GM06990 (cell line): ENCODE measurements at places on chromosomes 5 and 9.

DNA sequence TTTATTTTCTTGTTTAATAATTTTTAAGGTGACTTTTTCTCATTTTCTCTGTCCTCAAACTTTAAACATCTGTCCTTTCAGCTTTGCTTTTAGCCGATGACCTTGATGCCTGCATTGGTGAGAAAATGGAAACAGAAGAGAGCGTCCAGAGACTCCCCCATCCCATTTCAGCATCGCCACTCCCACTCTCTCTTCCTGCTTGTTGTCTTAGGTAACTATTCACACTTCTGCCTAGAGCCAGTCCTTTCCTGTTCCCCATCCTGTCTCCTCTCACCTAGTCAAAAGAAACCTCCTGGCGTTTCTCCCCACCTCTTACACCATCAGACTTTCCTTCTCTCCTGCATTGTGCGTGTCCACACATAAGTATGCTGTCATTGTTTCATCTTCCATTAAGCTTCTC is 124.6 kb downstream of the MAST4 start:
- DNase-seq = no peak

DNA sequence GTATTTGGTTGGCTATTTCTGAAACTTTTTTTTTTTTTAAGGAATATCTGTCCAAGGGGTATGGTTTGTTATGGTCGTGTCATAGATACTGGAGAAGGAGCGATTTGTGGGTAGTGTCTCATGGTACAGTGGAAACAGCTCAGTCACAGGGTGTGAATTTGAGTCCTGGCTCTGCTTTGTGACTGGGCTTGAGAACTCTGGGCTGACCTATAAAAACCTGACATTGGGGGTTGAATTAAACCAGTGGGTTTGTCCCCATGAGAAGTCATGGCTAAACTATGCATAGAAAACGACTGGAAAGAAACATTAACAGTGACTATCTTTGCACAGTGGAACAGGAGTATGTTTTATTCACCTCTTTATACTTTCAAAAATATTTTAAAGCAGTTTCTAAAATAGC is 54.7 kb downstream of the MACROH2A1 start:
- DNase-seq = no peak

GRCh38 chr9:136100700-136101614 is 5.9 kb upstream of the NACC2 start:
- no peak for DNase-seq

DNA sequence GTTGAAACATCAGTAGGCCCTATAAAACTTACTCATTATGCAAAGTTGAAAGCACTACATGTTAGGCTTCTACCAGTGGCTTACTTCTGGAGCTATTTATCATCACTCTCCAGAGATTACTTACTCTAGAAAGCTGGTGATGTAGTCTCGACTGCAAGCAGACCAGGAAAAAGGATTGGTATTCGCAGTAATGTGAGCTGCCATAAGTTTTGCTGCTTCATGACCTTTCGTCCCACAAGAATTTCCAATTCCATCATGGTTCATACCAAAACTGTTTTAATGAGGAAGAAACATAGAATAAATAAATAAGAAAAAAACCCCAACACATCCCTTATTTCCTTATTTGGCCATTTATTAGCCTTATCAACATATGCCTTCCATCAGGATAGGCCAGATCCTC is 181.9 kb downstream of the ADAMTS6 start:
- no peak for DNase-seq

DNA sequence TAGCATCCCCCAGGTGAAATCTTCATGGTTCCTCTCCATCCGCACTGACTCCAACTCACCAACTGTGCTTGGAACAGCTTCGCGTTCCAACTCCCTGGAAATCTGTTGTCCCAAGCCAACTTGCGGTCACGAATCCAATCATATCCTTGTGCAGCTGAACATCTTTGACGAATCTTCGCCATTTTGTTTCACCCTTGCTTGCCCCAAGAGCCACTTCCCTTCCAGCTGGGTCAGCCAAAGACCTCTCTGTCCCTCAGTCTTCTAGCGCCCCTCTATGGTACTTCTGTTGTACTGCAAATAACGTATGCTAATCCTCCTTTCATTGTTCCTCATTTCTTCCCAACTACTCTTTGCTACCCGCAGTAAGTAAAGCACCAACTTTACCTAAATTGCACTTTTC is 61.0 kb upstream of the TARS1 start:
- no peak for DNase-seq

DNA sequence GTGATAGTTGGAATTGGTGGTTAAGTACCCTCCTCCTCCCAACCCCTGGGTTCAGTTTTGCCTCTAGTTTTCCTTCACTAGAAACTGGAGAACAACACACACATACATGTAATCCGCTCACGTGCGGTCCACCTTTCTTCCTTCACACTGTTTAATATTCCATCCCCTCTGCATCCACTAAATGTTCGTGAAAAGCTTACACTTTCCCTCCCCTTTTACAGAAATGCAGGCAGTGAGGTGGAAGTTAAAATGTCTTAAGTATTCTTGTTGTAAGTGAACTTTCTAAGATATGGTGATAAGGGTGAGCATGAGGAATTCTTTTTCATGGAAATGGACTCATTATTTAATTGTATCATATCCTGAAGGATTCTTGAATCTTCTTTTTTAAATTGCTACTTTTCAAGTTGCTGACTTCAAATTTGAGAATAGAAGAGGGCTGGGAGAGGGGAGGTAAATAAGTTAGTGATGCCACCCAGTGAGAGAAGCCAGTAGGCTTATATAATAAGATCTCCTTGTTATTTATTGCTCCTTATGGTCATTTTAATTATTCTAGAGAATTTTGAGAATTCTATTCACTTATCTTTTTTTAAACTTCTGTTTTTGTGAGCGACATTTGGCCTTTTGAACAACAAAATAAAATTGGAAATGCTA is 90.2 kb downstream of the TLE4 start:
- no peak for DNase-seq

DNA sequence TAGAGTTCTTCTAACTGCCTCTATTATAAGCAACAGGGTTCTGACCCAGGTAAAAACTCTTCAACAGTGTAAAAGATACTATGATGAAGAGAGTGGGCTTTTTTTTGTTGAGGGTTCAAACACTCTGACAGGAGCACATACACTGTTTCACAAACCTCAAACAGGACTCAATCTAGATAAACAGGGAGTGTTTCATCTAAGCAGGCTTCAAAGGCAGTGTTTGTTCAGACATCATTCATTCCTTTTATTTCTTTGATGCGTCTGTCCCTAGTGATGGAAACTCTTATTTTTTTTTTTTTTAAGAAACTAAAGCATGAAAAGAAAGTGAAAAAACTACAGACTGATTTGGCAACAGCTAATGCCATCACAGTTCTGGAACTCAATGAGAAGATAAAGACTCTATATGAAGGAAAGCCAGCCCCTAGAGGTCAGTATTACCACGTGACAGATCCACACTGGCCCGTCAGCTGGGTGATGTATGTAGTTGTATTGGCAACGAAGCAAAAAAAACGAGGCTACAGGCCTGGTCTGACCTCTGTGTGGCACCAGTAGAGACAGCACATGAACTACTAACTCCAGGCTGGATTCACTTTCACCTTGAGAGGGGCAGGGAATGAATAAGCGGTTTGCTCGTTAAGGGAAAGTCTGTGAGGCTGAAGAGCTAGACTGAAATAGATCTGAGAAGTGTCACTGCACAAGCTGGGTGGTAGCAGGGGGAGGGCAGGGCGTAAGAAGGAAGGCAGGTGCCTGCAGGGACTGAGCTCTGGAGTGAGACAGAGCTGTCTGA is 172.2 kb downstream of the CCDC192 start:
- DNase-seq = peak; percentile 22

DNA sequence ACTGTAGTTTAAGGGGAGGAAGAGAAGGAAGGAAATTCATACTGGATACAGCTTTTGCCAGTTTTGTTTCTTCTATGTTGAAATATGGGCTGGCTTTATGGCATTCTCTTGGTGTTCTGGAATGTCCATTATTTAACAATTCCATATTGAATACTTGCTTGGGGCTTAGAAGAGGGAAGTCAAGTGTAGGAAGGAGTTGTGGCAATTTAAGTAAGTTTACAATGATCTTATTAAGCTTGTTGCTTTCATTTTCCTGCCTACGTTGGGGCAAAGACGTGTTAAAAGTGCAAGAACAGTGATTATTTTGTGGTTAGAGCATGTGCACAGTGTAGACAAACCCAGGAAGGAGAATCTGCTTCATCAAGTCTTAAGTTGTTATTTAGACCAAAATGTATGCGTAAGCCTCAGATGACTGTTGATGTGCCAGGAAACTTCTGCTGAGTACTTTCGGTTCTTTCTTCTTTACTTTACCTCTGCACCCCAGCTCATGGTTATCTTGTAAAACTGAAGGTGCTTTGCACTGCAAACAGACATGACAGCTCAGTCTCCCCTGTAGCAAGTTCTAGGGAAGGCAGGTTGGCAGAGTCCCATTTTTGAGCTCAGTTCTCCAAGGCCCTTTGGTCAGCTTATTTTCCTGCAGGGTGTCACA is 75.8 kb downstream of the F2RL2 start:
- peak; percentile 55 for DNase-seq
